ENCODE measurements at places on chromosomes 12 and 14.

- peak; percentile 33 for DNase-seq
Measured at GRCh38 chr14:104876251-104876699, 11.2 kb downstream of the CEP170B start.

DNA sequence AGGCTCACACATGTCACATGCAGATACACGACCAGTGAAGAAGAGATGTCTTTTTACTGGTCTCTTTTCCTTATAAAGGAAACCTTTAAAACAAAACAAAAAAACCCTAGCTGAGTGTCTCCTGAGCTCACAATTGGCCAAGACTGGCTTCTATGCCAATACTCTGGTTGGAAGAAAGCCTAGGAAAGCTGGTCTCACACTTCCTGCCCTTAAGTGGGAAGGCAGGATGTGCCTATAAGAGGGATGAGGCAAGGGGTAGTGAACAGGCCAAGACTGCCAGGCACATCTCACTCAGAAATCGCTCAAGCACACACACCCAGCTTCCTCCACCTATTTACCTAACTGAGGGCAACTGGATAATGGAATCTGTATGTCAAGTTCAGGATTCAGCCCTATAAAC lies 50.0 kb downstream of the SOCS2 start:
- peak; percentile 67 for DNase-seq

DNA sequence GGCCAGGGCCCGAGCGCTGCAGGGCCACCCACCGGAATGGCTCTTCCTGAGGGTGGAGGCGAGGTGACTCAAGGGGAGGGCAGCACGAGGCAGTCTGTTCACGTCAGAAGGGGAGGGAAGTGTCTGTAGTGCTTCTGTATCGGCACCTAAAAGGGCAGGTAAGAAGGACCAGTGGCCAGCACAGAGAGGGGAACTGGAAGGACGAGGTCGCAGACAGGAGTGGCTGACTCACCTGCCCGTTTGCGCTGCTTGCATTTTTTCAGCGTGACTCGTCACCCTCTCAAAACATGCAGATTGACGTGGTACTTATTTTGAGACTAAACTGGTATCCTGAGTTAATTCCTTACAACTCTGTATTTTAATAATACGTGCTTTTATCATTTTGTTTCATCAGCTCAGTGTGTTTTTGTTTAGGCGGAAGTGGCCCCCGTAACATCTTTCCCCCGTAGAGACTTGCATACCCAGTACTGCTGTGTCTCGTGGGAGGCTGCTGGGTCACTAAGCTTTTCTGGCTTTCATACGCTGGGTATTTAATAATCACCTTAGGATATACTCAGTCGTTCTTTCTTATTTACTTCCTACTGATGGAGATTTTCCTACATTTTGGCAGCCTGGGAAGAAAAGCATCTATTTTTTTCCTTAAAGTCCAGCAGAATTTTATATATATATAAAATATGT lies 26.4 kb downstream of the SFSWAP start:
- DNase-seq = peak; percentile 28

- DNase-seq = no peak
Measured at GRCh38 chr14:93940437-93940836, 13.3 kb downstream of the FAM181A start.

DNA sequence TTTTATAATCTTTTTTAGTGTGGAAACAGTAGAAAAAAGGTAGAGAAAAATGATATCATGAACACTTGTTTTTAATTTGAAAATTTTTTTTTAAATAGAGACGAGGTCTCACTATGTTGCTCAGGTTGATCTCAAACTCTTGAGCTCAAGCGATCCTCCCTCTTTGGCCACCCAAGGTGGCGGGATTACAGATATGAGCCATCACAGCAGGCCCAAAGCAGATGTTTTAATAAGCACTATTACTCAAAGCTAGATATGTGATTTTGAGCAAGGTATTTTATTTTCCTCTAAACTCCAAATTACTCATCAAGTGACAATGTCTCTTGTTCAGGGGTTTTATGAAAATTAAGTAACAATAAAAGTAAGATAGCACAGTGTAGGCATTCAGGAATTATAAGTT lies 10.7 kb upstream of the WDR89 start:
- no peak for DNase-seq

GRCh38 chr14:90585106-90585505 lies 188.3 kb downstream of the CALM1 start:
- no peak for DNase-seq

DNA sequence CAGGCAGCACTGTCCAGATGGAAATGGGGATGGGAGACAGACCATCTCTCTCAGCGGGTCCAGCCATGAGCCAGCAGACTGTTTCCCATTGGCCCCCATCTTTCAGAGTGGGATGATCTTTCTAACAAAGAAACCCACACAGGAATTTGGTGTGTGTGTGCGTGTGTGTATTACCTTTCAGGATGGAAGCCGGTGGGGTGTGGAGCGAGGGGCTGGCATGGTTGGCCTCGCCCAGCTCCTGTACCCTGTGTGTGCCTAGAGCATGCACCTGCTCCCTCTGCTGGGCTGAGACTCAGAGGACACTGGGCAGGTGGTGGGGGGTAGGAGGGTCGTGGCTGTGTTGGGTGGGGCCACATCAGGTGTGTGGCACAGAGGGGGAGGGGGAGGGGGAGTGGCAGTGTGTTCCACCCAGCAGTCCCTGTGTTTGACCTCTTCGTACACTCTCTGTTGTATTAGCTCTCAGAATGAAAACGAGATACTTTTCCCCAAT lies 33.0 kb upstream of the TSPAN9 start:
- no peak for DNase-seq

- DNase-seq = no peak
Measured at GRCh38 chr12:46518729-46519128, 146.2 kb upstream of the SLC38A2 start.

DNA sequence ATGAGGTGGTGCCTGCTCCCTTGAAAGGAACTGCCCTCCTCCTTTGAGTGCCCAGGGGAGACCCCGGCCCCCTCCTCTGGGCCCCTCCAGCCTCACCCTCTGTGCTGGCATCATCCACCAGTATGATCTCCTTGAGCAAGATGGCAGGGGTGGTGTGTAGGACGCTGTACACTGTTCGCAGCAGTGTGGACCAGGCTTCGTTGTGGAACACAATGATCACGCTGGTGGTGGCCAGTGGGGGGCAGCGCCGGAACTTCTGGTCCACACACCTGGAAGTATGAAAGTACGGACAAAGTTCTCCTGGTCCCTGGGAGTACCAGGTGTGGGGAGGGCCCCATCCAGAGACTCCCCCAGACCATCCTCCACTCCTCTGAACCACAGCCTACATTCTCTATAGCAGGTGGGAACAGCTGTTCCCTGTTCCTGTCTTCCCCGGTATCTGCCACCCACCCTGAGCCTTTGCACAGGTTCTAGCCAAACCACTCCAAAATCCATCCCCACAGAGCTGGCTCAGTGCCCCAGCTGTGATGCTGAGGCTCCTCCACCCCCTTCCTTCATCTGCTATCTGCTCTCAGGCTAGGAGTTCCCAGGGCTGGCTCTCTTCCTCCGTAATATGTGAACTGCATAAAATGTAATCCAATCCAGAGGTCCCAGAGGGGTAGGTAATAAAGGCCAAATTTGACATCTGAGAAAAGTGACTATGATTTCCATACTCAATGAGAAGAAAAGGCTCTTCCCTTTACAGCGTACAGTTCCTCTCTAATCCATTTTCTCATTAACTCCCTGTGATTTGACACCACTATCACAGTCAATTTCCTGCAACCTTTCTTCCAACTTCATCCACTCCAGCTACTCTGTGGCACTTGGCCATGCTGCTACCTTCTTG lies 13.9 kb downstream of the GALNT6 start:
- DNase-seq = peak; percentile 35

GRCh38 chr12:107514887-107515445 lies 170.6 kb upstream of the PWP1 start:
- peak; percentile 76 for DNase-seq

DNA sequence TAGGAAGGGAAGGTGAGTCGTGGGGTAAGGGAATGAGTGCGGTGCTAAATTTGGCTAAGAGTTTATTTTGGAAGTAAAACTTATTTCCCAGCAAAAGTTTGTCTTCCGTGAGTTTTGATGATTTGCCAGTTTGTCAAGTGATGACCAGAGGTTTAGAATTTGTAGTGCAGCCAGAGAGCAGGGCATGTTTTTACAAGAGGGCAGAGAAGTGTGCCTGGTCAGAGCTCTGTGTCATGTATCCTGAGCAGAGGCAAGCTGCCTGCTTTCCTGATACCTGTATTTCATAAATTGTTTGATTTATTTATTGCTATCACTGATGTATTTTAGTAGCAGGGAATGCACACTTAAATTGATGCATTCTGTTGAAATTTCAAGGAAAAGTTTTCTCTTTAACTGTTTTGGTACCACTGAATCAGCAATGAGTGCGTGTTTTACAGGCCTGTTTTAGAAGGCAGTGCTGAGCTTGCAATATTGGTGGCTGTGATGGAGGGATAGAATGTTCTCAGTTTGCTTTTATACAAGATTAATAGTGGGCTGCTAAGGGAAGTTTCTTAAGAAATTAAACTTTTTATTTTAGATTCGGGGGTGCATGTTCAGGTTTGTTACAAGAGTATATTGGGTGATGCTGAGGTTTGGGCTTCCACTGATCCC lies 19.7 kb upstream of the RD3L start:
- no peak for DNase-seq

Data from fibroblast of skin of right quadriceps (primary cell).